Skin of body (tissue), 3 donors: ENCODE measurements at places on chromosomes 6 and 20. TPM values are rescaled to one million over a fixed set of nuclear protein-coding genes. Genes with fewer than 3 reads are reported as not detected.
A peak's percentile ranks its signal among the peaks of the same experiment; 100 is the strongest.

DNA sequence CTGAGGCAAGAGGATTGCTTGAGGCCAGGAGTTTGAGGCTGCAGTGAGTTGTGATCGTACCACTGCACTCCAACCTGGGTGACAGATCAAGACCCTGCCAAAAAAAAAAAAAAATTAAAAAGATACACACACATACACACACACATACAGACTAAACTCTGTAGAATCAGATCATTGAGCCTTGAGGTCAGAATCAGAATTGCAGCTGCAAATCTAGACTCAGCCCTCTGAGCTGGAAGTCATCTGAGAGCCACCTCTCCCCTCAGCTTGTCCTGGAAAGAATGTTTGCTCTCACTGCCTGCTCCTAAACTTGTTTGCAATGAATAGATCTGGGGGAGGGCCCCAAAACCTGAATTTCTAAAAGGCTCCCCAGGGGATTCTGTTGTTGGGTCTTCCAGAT lies 41.4 kb upstream of the ANGPT4 start:
- no peak for DNase-seq

DNA sequence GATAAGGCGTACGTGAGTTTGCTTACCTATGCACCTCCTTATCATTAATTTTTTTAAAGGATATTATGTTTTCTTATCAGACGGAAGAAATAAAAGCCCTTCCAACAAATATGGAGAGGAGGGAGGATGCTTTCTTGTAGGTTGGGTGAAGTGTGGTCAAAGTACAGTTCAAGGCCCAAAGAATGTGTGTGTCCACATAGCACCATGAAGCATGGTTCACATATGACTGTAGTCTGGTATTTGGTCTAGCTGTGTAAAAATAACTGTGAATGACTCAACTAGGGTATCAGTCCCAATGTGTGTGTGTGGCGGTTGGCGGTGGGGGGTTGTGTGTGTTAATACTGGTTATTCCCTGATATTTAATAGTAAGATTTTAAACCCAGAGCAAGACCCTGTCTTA lies 212.7 kb downstream of the TMEM242 start:
- DNase-seq = no peak

Gene TRIM15
- total RNA-seq = 1.4 TPM

- DNase-seq = no peak
These were observed 29.2 kb downstream of the ID4 start for GRCh38 chr6:19866173-19866984.

GRCh38 chr20:59784365-59784764 lies 149.1 kb downstream of the SYCP2 start:
- DNase-seq = no peak

DNA sequence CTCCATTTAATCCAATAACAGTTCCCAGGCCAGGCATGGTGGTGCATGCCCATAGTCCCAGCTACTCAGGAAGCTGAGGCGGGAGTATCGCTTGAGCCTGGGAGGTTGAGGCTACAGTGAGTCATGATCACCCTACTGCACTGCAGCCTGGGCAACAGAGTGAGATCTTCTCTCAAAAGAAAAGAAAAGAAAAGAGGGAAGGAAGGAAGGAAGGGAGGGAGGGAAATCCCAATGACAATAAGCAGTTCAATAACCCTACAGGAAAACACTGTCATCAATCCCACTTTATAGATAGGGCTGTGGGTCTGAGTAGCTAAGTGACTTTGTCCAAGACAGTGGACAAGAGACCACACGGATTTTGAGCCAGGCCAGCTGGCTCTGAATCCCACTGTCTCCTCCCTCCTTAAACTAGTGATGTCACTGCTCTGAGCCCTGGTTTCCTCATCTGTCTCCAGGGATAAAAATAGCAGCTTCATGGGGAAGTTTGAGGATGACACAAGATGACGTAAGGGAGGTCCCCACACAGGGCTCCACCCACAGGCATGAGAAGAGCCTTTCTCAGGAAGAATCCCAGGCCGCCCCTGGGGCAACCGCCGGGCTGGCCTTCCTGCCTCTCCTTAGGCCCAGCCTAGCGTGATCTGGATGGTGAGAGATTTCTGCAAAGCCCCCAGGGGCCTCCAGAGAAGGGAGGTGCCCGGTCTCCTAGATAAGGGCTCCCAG lies 7.2 kb upstream of the TRIB3 start:
- no peak for DNase-seq

DNA sequence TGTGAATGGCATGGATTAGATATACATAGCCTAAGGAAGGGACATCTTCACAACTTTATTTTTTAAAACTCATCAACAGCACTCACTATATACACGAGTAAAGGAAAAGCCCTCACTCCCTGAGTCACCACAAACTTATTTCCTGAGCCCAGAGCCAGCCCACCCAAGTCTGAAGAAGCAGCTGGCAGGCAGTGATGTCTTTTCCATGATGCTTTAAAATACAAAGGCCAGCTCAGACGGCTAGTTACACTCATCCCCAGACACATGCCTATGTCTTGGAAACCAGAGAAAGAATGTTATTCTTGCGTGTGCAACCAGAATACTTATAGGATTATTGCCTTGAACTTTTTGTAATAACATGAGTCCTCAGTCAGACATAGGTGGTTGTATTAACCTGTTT lies 114.4 kb downstream of the ADGRG6 start:
- peak; percentile 21 for DNase-seq

DNA sequence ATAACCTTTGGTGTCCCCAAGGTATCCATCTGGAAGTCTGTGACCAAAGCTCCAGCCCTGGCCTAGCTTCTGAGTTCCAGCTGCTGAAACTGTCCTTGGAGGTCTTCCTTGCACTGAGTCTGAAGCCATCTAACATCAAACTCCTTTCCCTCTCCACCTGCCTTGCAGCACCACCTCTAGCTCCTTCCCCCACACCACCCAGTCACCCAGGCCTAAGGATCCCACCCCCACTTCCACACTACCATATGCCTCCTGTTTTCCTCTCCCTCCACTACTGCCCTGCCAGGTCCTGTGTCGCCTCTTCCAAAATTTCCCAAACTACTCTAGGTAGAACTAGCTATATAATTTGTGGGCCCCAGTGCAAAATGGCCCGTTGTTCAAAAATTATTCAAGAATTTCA lies 10.8 kb upstream of the MATN4 start:
- no peak for DNase-seq

GRCh38 chr6:49322861-49323260 lies 140.2 kb downstream of the MMUT start:
- DNase-seq = no peak

DNA sequence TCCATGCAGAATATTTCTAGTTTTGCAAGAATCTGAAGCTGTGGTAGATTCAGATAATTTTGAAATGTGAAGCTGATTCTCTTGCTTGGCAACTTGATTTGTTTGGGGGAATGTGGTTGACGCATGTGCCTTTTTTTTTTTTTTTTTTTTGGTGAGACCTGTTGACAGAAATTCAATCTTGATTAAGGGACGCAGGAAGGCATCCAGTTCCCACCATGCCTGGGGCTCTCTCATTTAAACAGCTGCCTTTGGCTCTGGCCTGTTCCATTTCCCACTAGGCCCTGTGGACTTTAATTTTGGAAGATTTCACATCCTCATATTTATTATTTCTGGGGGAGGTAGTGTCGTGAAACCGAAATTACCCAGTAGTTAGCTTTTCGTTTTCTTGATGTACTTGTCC lies 8.6 kb downstream of the TPX2 start:
- DNase-seq = peak; percentile 43

Gene PARD6B
- 9.3 TPM for total RNA-seq

GRCh38 chr20:3247638-3248037 lies 8.6 kb upstream of the SLC4A11 start:
- DNase-seq = no peak

Gene RAET1L
- total RNA-seq = 2.8 TPM

- DNase-seq = no peak
These were observed 33.5 kb downstream of the CYB5R4 start for GRCh38 chr6:83893024-83893423.

DNA sequence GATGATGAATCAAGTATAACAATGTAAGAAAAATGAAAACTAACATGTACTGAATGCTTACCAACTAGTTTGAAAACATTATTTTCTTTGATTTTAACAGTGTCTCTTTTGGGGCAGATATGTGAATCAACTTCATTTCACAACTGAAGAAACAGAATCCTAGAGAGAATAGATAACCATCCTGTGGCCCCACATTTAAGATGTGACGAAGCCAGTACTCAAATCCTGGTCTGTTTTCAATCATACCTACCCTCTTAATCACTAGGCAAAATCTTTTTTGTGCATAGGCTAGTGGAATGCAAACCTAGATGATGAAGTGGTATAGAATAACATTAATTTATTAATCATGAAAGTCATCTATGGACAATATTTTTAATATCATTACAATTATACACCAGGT lies 371.6 kb upstream of the EPHA7 start:
- DNase-seq = no peak

DNA sequence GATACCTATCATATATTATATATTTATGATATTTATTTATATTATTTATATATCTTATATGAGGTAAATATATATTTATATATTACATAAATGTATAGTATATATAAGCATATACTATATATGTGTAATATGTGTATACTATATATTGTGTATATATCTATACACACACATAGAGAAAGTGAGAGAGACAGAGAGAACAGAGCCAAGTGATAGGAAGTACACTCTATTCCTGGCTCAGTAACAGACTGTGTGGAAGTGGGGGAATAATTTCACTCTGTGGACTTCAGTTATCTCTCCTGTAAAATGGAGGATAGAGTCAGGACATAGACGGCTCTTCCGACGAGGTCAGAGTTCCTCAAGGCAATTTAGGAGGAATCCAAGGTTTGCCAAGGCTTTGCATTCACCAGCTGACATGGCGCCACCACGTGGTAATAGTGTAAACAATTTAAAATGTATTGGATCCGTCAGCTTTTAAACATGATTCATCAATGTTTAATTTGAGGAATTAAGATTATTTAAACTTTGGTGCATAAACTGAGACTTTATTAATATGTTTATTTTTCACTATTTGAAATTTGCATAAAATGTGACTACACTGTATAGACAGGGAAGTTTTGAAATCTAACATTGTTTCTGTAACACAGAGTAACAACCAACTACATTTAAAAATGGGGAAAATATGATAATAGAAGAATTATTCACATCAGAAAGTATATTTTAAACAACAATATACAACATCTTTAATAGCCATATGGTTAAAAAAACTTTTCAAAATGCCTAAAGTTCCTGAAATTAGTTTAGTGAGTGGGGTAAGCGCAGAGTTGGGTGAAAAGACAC lies 75.4 kb upstream of the TMEM244 start:
- DNase-seq = peak; percentile 21

Gene SLPI
- 52.0 TPM for total RNA-seq

- no peak for DNase-seq
These were observed 96.2 kb downstream of the JARID2 start for GRCh38 chr6:15342114-15342513.

Gene APOM
- total RNA-seq = 1.2 TPM

GRCh38 chr6:55713436-55713835 lies 134.4 kb upstream of the HMGCLL1 start:
- peak; percentile 48 for DNase-seq

Gene SPDEF
- 0.89 TPM for total RNA-seq

DNA sequence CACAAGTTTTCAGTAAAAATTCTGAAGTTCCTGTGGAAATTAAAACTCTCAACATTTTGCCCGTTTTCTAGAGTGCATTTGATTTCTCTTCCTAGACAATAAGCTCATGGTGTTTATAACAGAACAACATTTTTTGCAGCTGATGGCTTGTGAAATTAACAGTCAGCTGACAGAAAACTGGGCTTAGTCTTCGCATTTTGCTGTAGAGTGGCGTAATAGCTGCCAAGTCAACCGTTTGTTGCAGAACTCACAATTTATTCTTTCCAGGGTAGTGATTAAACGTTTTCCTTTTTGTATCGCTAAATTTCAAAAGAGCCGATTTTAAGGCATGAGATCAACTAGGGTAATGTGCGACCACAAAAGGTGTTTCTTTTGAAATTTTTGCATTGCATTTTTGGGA lies 1.4 kb downstream of the SPO11 start:
- peak; percentile 63 for DNase-seq

DNA sequence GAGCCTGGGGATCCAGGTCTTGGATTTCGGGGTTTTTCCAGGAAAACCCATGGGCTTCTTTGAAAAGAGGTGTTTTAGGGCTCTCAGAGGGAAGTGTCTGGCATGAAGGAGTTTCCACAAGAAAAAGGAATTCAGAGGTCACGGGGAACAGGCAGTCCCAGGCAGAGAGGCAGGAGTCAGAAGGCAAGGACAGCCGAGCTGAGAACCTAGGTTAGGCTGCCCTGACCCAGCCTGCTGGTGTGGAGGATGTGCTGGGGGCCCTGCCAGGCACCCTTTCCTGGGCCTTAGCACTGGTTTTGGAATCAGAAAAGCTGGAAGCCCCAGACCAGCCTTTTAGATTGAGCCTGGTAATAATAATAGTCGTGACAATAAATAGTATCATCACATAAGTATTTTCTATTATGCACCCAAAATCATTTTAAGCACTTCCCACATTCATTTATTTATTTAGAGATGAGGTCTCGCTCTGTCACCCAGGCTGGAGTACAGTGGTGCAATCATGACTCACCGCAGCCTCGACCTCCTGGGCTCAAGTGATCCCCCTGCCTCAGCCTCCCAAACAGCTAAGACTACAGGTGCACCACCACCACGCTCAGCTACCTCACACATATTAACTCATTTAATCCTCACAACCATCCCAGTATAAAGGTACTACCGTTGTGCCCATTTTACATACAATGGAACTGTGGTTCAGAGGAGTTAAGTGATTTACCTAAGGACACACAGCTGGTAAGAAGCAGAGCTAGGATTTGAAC lies 19.9 kb downstream of the TGM2 start:
- DNase-seq = no peak

- DNase-seq = no peak
These were observed 6.2 kb downstream of the TRIM26 start for GRCh38 chr6:30206799-30207618.

Gene MYMX
- 0.49 TPM for total RNA-seq

Gene PKHD1
- total RNA-seq = 1.3 TPM

Gene CEBPB
- total RNA-seq = 39.7 TPM

GRCh38 chr20:63863798-63864544 lies 1.1 kb upstream of the TPD52L2 start:
- DNase-seq = peak; percentile 44

Gene THEMIS
- total RNA-seq = 0.10 TPM

- no peak for DNase-seq
These were observed 657.7 kb upstream of the CITED2 start for GRCh38 chr6:140032189-140032588.
